ENCODE measurements at places on chromosomes 3 and 15.

- DNase-seq: peak; percentile 36
Measured at GRCh38 chr15:53974813-53975212, 3.4 kb upstream of the UNC13C start.

DNA sequence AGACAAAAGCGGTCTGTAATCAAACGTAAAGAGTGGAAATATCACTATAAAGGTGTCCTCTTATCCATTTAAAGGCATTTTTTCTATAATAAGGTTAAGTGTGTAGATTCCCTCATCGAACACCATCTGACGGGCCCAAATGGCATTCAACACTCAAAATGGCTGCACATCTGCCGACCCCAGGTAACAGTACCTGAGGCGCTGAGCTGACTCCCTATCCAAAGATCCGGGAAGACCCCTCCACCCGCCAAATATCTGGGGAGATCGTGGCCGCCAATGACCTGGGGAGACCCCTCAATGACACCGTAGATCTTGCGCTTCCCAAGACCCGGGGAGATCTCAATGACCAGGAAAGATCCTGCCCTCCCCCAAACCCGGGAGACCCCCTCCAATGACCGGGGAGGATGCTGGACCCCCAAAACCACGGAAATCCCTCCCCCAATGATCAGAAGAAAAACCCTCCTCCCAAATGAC is 476 bp downstream of the IP6K2 start:
- DNase-seq: no peak

DNA sequence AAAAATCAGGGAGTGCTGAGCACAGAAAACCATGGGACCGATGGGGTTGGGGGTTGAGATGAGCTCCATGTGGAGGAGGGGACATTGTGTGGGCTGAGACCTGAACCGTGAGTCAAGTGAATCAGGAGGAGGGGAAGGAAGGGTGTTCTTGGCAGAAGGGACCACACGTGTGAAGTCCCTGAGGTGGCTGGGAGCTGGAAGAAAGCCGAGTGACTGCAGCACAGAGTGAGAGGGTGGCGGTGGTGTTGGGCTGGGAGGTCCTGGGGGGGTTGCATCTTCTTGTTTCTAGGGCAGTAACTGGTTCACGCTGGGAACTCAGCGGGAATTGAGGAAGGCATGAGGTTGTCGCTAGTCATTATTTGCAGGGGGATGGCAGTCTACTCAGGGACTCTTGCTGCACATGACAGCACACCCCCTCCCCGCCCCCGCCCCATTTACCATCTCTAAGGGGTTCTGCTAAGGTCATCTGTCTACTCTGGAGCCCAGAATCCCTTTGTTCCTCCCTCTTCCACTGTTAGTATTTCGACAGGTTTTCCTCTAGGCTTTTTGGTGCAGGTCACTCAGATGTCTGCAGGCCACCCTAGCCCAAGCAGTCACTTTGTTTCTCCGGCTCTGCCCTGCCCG is 254.3 kb downstream of the TLE3 start:
- DNase-seq: no peak

- DNase-seq: no peak
Measured at GRCh38 chr3:25043749-25044148, 384.3 kb upstream of the RARB start.

DNA sequence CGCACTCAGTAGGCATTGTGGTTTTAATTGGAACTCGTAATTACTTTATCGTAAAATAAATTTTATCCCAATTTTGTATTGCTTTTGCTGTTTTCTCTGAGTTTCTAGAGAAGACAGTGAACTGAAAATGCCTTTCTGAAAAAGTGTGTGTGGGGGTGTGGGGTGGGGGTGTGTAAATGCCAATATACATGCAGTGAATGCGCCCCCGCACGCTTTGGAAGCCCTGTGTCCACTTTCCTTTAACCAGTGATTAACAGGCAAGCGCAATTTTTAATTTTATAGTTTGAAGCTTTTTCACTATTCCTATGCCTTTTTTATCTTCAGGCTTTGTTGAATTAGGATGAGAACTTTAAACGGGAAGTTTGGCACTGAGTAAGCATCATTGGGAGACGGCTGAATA is 47.4 kb upstream of the GMNC start:
- no peak for DNase-seq

DNA sequence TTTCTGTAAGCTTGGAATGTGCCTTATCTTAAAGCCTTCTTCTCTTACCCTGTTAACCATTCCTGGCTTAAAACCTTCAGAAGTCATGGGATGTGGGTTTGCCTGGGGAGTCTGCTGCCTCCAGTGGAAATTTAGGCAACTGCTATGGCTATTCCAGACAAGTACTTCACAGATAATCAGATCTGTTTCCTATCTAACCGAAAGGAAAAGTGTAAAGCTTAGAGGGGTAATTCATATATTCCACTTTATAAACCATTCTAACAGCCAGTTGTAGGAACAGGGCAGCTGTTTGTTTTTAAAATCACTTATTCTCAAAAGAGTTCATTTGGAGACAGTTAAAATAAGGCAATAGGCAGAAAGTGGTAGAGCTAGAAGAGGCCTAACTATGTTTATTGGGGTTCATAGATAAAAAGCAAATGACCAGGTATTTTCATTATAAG is 219.9 kb downstream of the TCF12 start:
- peak; percentile 52 for DNase-seq

GRCh38 chr3:25460751-25461150 is 32.7 kb downstream of the RARB start:
- DNase-seq: no peak

- no peak for DNase-seq
Measured at GRCh38 chr15:48718646-48719045, 73.1 kb upstream of the FBN1 start.

DNA sequence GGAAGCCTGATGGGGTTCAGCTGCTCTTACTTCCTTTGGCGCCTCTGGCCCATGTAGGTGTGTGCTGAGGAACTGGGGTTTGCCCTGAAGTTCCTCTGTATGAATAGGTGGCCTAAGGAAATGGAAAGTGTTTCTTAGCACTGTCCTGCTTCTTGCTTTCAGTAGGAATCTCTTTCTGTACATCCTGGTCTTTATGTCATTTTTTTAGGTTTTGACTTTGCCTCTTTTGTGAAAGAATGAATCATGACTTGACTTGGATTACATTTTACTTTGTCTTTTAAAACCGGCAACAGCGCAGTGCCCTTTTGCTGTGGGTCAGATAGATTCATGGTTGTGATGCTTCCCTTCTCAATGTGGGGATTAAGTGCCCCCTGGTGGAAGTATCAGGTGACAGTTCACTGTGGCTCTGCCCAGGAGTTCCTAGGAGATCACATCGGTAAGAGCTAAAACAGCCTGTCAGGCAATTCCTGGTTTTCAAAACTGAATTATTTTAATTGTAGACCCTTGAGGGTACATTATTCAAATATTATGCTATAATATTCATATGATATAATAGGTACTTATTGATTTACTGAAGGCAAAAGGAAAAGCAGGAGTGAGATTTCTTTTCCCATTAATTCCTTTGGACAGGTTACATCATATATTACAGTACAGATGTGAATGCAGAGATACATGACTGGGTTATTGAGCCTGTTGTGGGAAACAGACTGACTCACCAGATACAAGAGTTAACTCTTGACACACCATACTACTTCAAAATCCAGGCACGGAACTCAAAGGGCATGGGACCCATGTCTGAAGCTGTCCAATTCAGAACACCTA is 95.4 kb downstream of the HCN4 start:
- peak; percentile 53 for DNase-seq

- no peak for DNase-seq
Measured at GRCh38 chr15:82995076-82995475, 9.1 kb downstream of the RAMAC start.

GRCh38 chr15:87121336-87121735 is 1041.7 kb downstream of the AGBL1 start:
- DNase-seq: no peak

- DNase-seq: no peak
Measured at GRCh38 chr3:169034401-169034800, 629.1 kb downstream of the MECOM start.

All from inflammatory macrophage (primary cell).